ENCODE measurements at places on chromosomes 4 and X.

DNA sequence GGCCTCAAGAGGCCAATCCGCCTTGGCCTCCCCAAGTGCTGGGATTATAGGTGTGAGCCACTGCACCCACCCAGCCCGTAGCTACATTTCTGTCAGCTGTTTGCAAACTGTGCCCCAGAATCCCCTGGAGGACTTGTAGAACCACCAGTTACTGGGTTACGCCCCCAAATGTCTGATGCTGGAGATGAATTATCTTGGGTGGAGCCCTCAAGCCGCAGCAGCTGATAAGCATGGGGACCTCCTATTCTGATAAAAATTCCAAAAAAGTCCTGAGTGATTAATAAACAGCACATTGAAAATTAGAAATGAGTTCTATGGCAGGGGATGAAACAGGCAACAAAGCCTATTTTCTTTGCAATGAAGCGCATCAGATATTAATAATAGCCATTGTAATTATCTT, 105.0 kb downstream of the PTTG2 start:
- DNase-seq, result no peak

DNA sequence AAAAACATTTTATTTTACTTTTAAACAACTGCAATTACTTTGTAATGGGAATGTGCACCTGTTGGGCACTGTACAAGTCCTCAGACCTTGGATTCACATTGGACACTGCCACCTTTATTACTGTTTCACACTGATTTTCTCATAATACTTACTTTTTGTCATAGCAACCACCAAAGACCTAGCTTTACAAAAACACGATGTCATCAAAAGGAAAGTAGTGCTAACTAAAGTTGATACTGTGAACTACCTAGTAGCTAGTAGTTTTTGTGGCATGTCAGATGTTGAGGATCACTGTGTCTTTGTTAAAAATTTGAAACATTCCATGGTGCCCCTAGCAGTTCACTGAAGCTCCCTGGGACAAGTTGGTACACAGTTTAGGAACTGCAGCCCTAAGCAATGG, 62.9 kb upstream of the HOPX start:
- DNase-seq, result no peak

- DNase-seq, result no peak
Measured at GRCh38 chrX:113305496-113305895, 464.9 kb upstream of the AMOT start.

DNA sequence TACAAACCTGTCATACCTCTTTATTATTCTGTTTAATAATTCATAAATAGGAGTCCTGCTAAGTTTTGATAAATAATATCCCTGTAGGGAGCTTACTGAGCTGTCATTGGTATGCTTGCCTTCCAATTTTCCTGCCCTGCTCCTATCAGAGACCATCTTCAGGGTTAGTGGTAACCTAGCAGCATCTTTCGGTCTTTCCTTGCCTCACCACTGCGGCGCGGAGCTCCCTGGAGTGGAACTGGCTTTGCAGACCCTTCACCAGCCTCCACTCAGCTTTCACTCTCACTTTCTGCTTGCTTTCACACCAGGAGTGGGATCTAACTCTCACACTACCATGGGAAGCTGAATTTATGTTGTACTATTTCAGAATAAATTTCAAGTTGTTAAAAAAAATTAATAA, 481.7 kb upstream of the ATOH1 start:
- DNase-seq, result no peak
